ENCODE measurements at places on chromosomes 12 and 14.

GRCh38 chr12:51546097-51546496 is 44.9 kb upstream of the SCN8A start:
- DNase-seq = no peak

DNA sequence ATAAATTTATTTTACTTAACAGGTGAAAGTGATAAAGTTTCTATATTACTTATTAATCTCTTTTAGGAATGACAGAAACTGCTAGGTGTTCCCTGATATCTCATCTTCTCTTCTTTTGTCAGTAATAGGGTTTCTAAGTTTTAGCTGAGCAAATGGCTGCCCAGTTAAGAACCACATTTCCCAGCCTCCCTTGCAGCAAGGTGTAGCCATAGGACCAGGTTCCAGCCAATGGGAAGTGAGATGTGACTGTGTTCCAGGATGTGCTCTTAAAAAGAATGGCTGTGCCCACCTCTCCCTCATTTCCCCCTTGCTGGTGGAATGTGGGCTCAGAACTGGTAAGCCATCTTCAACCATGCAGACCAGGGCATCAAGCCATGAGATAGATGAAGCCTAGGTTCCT is 165.6 kb downstream of the HELB start:
- no peak for DNase-seq

DNA sequence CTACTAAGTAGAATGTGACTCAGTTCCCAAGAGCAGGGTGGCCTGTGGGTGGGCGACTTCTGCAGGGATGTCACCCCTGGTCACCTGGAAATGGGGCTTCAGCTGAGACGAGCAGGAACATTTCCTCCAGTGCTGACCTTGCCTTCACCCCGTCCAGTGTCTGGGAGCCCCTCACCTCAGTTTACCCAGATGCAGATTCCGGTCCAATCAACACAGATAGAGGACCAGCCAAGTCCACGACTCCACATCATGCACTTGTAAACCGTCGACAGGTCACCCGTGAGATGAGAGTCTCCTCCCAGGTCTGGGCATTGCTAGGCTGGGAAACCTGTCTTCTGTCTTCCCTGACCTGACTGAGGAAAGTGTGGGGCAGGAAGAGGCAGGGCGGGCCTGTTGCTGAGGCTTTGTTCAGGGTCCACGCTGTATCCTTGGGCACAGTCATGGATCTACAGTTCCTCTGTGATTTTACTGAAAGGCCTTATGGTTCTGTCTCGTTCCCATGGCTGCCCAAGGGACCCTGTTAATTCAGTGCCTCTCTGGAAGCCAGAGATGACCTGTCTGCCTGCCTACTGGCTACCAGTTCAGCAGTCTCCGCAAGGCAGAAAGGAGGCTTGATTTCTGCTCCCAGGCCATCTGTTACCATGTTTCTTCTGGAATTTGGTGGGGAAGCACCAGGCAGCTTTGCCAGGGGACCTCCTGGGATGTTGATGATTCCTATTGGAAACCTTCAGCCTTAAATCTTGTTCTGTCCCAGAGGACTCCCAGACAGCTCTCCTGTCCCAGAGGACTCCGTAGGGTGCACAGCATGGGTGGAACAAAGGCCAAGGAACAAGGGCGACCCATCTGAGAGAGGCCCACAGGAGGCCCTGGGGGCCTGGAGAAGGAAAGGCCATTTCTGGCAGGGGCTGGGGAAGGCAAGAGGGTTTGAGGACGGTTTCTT is 288.5 kb upstream of the RTL1 start:
- DNase-seq = no peak

- DNase-seq = no peak
Observed at GRCh38 chr12:6792522-6793201, 3.3 kb downstream of the CD4 start.

Data from AG04449 (cell line).